Non-pigmented ciliary epithelial cell (primary cell): ENCODE measurements at places on chromosomes 12 and 14.

- no peak for DNase-seq
These were observed 263.9 kb upstream of the RTL1 start for GRCh38 chr14:101167428-101167827.

DNA sequence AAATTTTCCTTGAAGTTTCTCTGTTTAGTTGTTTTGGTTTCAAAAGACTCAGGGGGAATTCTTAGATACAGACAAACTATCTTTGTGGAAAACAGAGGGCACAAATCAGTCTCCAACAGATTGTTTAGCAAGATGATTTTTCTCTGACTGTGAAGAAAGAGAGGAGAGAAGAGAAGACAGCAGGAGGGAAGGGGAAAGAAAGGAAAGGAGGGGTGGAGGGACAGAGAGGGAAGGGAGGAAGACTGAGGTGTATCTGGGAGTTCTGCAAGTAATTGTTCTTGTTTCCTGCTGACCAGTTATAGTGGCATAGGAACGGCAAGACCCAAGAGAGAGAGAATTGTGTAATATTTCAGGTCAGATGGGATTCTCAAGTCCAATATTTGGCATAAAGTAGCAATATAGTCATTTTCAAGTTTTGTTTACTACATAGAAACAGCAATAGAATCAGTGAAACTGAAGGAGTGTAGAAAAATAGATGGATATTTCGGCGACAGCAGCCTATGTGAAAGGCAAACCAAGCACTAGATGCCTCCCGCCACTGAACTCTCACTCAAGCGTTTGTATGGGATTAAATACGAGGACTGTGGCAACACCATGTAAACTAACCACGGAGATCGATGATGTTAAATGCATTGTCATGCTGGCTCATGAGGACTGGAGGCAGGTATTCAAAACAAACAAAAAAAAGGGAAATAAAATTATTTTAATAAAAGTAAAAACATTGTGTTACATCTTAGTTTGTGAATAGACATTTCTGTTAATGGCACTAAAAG is 342.5 kb downstream of the SLC16A7 start:
- no peak for DNase-seq

- DNase-seq: no peak
These were observed 1.8 kb downstream of the CPNE8 start for GRCh38 chr12:38903596-38903995.

GRCh38 chr14:75234173-75235115 is 44.2 kb upstream of the FOS start:
- peak; percentile 89 for DNase-seq

GRCh38 chr12:65074932-65075331 is 46.2 kb downstream of the WIF1 start:
- DNase-seq: no peak

DNA sequence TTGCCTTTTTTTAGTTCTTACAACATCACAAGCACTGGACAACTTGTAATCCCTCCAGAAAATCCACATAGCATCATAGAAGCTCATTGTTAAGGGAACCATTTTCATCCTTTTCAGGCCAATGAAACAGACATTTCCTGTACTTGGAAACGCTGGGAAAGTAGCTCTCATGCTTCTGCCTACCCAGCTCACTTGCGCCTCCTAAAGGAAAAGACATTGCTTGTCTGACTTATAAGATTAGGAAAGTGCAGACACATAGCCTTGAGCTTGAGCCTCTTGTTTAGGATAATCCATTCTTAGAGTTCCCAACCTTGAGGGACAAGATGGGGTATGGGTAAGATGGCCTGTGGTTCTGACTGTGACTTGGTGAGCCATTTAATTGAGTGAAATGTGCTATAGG is 589.5 kb downstream of the NOVA1 start:
- no peak for DNase-seq

- no peak for DNase-seq
These were observed 108.0 kb upstream of the MDM1 start for GRCh38 chr12:68440068-68440581.

GRCh38 chr12:130116791-130117190 is 45.5 kb upstream of the FZD10 start:
- DNase-seq: no peak

- peak; percentile 83 for DNase-seq
These were observed 14.5 kb downstream of the CAPZA3 start for GRCh38 chr12:18752280-18752920.

- peak; percentile 92 for DNase-seq
These were observed 12.4 kb downstream of the LUM start for GRCh38 chr12:91098941-91099340.

DNA sequence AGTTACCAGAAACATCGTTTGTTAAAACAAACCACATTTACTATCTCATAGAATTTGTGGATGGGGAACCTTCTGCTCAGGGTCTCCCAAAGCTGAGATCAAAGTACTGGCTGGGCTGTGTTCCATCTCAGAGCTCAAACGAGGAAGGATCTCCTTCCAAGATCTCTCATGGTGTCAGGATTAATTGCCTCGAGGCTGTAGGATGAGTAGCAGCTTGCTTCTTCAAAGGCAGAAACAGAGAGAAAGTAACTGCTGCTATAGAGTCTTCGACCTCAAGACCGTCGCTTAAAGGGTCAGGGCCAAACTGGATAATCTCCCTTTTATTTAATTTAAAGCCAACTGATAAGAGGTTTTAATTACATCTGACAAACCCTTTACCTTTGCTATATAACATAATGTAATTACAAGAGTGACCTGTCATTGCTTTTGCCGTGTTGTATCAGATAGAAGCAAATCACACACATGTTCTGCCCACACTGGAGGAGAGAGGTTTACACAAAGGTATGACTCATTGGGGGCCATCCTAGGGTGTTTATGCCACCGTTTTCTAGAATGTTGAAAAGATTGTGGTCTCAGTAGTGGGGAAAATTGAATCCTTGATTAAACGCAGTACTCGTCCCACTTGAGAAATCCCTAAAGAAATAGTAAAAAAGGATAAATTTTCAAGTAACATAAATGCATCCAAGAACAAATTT is 868.8 kb upstream of the TMEM132C start:
- DNase-seq: no peak

DNA sequence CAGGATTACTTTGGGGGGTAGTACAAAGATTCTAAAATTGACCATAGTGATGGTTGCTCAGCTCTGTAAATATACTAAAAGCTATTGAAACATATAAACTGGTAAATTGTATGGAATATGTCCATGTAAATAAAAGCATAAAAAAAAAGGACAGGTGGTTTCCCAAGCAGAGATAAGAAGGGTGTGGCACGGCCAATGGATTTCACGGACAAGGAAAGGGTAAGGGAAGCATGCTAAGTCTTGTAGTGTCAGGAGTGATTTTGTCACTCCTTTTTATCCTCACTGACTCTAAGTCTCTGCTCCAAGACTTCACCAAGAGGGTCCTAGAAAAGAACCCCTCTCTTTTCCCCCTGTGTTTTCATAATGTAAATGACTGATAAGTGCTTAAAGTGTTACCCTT is 229.2 kb downstream of the SPTSSA start:
- DNase-seq: no peak

GRCh38 chr14:68328509-68328908 is 464.4 kb downstream of the ZFP36L1 start:
- DNase-seq: no peak

DNA sequence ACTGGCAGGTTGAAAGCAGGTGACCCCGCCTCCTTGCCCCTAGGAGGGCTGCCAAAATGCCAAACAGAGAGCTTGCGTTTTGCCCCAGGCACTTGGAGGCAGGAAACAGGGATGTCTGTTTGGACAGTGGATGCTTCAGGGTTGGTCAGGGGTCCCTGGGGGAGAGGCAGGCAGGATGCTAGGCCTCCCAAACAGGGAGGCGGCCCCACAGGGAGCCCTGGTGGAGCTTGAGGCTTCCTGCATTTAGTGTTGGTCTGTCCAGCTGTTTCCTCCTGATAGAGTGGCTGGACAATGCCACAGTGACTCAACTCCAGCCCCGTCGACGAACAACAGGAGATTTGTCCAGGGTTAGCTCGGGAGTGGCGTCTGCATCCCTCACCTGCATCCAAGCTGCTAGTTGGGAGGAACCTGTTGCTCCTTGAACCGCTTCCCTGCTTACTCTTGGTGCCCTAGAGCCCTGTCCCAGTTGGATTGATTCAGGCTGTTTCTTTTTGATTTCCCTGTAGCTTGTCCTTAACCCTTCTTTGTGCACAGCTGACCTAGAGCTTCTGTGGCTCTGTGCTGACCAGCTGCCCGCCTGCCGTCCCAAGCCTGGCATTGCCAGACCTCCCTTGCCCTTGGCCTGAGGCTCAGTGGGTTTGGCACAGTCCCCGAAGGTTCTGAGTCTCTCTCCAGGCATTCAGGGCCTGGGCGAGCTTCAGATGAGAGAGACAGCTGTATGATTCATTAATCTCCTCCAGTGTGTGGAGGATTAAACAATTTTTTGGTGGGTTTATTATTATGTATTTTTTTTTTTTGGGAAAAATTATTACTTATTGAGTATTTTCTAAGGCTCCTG is 45.9 kb downstream of the TSPAN9 start:
- DNase-seq: no peak

DNA sequence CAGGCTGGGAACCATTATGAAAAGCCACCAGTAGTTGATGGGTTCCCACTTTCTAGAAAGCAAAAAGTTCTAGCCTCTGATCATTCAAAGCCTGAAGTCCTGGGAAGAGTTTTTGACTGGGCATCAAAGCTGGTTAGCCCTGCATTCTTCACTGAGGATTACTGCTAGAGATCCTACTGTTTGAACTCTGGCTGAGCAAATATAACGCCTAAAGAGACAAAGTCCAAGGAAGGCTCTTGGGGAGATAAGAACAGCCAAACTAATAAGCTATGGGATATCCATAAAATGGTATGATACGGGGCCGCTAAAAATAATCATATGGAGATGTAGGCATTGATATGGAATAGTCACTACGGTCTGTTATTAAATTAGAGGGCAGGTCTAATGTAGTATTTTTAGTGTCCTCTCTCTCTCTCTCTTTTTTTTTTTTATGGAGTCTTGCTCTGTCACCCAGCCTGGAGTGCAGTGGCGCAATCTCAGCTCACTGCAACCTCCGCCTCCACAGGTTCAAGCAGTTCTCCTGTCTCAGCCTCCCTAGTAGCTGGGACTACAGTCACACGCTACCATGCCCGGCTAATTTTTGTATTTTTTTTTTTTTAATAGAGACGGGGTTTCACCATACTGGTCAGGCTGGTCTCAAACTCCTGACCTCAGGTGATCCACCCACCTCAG is 35.5 kb downstream of the PLXNC1 start:
- no peak for DNase-seq

DNA sequence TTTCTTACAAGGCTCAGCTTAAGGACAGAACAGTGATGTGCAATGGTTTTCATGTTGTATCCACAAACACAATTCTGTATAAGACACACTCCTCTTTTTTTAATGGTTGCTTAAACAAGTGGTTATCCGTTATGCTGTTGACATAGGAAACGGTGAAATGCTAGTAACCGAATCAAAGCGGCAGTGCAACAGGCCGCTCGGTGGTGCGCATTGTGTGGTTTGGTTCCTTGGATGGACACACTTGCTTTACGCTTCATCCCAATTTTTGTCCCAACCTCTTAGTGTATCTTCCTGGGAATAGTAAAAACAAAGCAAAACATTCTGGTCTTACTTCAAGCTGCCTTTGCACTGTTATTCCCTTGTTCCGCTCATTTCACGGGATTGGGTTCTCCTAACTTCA is 650 bp upstream of the PTGER2 start:
- DNase-seq: no peak

- DNase-seq: no peak
These were observed 28.4 kb downstream of the STK38L start for GRCh38 chr12:27272373-27273028.

DNA sequence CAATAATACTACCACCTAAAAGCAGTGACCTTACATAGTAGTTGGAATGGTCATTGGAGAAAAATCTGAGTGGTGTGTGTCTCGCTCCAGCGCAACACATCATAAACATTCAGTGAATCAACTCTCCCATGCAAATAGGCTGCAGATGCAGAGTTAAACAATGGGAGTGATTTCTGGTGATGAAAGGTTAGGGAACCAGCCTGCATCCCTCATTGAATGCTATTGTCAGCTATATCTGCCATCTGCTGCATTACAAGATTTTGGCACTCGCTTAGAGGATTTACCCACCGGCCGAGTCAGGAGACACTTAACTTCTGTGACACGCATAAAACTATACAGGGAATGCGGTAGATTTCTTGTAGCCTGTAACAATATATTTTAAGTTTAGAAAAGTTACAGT is 900.9 kb downstream of the FLRT2 start:
- no peak for DNase-seq

- DNase-seq: no peak
These were observed 70.7 kb upstream of the DDX11 start for GRCh38 chr12:31002999-31003398.

DNA sequence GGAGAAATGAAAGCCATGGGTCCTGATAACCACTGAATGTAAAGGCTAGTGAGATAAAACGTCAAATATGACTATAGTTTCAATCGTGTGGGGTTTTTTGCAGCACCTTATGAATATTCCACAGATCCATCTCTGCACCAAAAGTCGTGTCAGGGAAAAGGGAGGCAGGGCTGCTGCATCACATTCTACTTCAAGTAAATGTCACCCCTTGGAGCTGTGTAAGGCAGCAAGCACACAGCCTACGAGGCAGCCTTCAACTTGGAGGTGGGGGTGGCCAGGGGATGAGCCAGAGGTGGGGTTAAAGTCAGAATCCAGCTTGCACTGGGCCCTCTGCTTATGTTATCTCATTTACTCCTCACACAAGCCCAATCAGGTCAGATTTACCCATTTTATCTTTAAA is 90.4 kb downstream of the ARMH4 start:
- no peak for DNase-seq

GRCh38 chr12:100077367-100077766 is 65.3 kb downstream of the BLTP3B start:
- DNase-seq: no peak

- DNase-seq: no peak
These were observed 795.4 kb downstream of the TRHDE start for GRCh38 chr12:73067616-73068015.

GRCh38 chr12:113252494-113252893 is 31.2 kb downstream of the TPCN1 start:
- DNase-seq: no peak

GRCh38 chr14:37262649-37263048 is 64.9 kb downstream of the MIPOL1 start:
- no peak for DNase-seq

DNA sequence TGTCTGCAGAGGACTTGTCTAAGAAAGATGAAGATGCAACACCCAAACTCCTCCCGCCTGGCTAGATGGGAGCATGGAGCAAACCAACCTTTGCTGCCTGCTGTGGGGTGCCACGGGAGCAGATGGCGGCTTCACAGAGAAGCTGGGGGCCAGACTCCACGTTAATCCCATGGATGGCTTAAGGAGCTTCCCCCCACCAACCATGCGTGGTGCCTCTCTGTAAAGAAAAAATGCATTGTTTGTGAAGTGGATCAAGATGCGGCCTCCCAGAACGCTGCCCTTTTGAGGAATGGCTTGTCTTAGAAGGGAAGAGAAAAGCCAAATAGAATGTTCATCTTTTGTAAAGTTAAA is 15.6 kb downstream of the MVK start:
- DNase-seq: no peak
